ENCODE measurements at places on chromosomes 6 and 20.

- no peak for DNase-seq
Observed at GRCh38 chr6:152952045-152952444, 30.8 kb downstream of the FBXO5 start.

DNA sequence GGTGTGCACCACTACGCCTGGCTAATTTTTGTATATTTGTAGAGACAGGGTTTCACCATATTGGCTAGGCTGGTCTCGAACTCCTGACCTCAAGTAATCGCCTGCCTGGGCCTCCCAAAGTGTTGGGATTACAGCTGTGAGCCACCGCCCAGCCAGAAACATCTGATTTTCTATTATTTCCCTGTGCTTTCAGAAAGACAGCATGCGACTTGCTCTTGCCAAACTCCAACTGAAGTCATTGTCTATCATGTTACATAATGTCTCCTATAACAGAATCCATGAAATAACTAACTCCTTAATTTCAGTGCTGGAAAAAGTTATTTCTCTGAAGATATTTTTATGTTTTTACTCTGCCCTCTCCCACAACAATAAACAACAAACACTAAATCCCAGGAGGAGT, 8.5 kb downstream of the RMND1 start:
- DNase-seq, result no peak

DNA sequence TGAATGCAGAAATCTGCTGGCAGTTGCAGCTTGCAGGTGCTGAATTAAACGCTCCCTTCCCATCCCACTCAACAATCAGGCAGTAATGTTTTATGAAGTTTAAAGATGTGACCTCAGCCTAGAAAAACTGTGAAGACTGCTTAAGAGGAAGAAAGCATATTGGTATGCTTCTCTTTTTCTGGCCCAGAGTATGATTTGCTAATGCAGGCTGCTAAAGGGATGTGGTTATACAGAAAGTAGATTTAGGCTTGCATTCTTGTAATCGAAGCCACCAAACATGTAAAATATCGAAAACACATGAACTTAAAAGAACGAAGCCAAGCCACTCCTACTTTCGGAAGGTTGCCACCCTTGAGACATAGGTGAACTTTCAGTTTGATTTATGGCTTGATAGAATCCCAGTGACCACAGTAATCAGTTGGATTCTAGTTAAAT, 40.7 kb downstream of the MAP3K5 start:
- DNase-seq, result no peak

- DNase-seq, result no peak
Observed at GRCh38 chr20:33499355-33499754, 9.5 kb downstream of the CBFA2T2 start.

DNA sequence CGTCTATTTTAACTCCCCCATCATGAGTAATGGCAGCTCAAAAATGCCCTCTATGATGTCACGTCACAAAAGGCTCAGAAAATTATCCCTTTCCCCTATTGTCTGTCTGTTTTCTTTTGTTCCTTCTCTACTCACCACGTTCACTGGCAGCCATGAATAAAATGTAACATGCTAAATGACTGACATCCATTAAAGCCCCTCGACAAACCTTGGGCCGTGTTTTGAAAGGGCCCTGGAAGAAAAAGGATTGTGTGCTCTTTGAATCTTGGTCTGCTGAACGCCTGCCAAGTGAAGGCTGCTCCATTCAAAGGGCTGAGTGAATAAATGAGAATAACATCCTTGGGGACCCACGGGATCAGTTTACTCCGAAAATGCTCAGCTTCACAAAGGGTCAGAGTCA, 118.7 kb downstream of the RPS12 start:
- DNase-seq, result no peak

- no peak for DNase-seq
Observed at GRCh38 chr6:130381459-130382380, 15.9 kb downstream of the TMEM200A start.

DNA sequence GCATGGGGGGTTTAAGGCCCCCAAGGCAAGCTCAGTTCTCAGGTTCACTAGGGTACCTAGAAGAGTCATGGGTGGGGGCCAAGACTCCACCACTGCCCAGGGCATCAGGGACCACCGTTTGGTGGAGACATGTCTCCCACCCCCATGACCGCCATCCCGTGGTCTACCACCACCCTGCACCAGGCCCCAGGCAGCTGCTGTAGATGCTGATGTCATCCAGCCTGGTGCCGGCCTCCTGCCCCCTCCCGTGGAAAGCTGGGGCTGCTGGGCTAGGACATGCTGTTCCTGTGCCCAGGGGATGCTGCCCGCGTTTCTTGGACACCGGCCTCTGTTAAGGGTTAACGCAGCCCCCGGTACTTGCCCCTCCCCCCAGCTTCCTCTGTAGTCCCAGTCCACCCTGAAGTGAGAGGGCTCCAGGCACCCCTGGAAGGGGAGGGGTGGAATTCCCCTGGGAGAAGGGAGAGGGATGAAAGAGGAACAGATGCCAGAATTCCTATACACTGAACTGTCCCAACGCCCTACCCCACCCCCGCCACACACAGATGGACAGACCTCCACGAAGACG, 587 bp downstream of the IP6K3 start:
- no peak for DNase-seq

DNA sequence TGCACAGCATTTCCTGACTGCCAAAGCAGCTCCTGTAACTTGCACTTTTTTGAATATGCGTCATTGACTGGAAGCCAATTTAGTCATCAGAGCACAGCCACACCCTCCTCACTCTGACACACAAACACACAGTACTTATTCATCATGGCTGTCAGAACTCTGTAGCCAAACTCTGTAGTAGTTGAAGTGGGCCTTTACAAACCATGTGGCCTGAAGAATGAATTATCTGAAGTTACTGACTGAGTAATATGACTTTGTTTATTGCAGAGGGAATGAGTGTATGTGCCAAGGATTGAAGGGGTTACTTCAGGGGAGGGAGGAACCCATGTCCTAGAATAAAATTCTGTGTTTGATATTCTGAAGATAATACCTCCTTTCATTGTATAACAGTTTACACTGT, 102.7 kb downstream of the FIG4 start:
- DNase-seq, result no peak

DNA sequence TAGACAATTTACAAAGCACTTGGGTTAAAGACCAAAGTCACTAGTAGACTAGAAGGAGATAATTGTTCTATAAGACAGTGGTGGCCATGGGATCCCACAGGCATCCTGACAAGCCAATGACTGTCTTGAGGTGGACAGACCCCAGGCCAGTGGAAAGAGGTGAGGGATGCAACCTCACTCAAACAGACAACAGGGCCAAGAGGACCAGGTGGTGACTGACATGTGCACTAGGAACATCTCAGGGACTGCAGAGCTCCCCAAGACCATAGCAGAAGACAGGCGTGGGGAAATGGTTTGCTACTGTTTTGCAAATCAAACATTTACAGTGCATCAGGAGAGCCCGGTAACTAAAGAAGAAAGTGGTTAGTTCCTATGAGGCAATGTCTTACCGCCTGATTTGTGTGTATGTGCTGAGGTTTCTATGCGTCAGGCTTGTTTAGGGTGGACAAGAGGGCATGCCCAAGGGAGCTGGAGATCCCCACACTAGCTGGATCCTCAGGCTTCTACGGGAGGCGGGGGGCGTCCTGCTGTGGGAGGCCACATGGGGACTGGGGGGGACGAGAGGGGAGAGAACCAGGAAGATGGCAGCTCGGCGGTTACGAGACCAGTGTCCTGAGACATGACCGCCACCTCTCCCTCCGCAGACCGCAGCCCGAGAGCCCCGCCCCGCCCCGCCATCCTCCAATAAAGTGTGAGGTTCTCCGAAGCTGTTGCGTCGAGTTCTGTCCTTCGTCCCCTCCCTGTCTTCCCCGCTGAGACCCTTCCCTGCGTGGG, 623 bp upstream of the MRPS26 start:
- DNase-seq, result no peak

DNA sequence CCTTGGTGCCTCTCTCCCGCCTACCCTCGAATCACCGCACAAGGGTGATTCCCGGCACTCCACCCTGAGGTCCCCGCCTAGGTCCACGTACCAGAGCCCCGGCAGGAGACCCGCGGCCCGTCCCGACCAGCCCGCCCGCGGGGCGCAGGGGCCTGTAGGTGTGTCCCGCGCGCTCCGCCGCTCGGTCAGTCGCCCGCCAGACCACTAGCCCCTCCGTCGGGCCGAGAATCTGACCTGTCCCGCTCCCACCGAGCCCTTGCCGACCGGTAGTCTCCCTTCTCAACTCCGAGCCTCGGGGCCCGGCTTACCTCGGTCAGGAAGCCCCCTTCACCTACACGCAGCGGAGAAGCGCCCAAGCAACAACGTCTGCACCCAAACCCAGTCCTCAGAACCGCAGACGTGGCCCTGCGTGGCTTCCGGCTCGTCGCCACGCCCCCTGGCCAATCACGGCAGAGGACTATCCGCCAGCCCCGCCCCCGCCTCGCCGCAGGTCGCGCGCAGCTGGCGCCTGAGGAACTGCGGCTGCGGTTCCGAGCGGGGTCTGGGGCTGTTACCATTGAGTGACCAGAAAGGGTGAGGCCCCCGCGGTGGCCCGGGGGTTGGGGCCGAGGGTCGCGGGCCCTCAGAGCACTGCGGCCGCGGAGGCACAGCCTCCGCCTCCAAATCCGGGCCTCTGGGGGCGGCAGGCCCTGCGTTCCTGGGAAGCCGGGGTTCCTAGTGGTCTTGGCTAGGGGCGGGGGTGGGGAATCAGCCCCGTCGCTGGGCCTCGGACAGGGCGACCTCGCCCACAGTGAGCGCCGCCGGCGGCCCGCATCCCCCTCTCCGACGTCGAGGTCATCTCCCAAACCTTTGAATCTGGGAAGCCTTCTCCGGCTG, at the start of the genes PGM3 and RWDD2A:
PGM3 (minus strand) TSS at position 395 of the 876 bp plus-strand sequence. CDS start 2,253 bp downstream, outside the sequence.
RWDD2A (plus strand) TSS at position 487 of the 876 bp plus-strand sequence. CDS start 1,095 bp downstream, outside the sequence.
- DNase-seq, result peak; percentile 79

- no peak for DNase-seq
Observed at GRCh38 chr6:4818272-4818938, 42.2 kb downstream of the CDYL start.

- no peak for DNase-seq
Observed at GRCh38 chr6:25477006-25477590, 174.9 kb upstream of the SCGN start.

DNA sequence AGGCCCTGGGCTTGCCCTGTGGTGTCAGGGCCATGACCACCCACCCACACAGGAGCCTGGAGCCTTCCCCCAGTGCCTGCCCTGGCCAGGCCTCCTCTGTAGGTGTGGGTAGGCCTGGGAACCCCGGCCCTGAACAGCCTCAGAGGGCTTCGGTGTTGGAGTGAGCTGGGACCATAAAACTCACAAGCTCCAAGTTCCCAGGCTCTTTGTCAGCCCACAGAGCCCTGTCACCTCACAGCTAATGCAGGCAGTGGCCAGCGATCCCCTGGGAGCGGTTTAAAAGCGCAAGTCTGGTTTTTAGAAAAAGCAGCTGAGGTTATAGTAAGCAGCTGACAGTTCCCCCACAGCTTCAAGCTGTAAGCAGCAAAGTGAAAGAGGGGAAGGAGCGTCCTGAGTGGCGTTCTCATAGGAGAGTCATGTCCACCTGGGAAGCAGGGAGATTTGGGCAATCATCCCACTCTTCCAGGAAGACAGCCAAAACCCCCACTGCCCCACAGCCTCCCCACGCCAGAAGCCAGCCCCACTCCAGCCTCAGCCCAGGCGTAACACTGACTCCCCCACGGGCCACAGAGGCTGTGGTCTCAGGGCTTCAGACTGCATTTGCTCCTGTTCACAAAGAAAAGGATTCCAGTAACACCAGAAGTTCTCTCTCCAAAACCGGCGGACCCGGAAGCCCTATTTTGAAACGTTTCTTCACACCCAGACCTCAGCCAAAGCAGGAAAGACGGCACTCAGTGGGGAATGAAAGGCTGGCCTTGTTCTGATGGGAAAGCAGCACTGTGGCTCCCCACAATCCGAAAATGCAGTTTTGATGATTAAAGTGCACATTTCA, 34.3 kb upstream of the FOXC1 start:
- no peak for DNase-seq

DNA sequence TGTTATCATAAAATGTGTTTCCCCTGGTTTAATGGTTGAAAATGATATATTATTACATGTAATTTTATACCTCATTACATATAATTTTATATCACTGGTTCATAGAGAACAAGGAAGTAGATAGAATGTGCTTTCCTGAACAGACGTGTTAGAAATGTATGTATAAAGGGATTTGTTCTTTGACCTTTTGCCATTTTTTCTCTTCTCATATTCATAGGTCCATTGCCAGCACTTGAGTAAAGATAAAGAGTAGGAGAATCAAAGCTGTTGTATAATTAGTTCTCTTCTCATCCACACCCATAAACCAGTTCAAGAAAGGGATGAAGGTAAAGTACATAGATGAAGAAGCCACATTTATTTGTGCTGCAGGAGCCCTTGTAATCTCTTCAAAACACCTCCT, 46.7 kb downstream of the RNF217 start:
- no peak for DNase-seq

DNA sequence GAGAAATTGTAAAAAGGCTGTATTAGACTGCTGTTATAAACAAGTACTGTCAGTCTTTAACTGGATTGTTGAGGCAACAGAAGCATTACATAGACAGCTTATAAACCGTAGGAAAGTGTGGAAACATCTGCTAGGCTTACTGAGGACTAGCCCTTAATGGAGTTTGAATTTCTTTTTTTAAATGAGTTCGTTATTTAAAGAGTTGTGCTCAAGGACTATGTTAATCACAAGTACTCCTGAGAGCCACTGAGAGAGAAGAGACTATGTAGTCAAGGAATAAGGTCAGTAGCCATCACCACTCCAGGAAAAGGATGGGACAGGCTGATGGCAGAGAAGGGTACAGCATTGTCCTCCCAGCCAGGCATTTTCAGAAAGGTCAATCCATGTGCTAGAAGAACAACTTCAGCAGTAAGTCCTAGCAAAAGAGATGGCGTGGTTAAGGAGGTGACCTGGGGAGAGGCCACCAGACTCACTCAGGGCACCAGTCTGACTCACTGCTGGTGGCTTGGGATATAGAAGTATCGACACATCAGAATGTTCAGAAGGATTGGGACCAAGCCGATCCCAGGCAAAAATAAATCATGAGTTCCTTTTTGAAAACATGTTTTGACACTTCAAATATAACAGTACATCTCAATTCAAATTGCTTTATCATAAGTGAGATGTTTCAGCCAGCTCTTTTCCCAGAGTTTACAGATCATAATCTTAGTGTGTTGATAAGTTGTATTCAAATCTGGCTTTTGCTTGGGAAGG, 6.4 kb downstream of the RPS12 start:
- no peak for DNase-seq

DNA sequence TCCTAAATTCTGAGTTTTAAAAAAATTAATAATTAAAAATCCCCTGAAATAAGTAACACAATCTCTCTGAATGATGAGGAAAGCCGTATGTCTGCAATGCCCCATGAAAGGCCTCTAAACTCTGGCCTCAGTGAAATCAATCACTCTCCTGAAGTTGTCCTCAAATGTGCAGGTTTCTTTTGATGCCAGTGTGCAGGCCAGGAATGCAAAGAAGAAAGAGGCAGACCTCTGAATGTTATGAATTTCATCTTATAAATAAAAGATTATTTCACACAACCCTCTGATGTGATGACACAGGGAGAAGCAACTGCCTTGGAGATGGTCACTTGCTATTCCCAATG, 121.8 kb downstream of the TBXT start:
- no peak for DNase-seq

GRCh38 chr6:64482631-64483030, 847.0 kb downstream of the PHF3 start:
- DNase-seq, result no peak

- no peak for DNase-seq
Observed at GRCh38 chr20:38113401-38114325, 51.4 kb downstream of the TGM2 start.

All from stimulated activated CD4-positive, alpha-beta T cell treated with anti-CD3 and anti-CD28 coated beads, Interleukin-1b, Interleukin-23, amount 100 ng/mL, for 1 hour (primary cell).